ENCODE measurements at places on chromosomes 12 and 14.

- no peak for DNase-seq
Observed at GRCh38 chr12:113310489-113310888, 24.4 kb downstream of the SLC8B1 start.

GRCh38 chr14:50086321-50086711, 30.1 kb downstream of the VCPKMT start:
- DNase-seq, result no peak

GRCh38 chr12:119373001-119373400, 38.5 kb downstream of the CCDC60 start:
- DNase-seq, result no peak

DNA sequence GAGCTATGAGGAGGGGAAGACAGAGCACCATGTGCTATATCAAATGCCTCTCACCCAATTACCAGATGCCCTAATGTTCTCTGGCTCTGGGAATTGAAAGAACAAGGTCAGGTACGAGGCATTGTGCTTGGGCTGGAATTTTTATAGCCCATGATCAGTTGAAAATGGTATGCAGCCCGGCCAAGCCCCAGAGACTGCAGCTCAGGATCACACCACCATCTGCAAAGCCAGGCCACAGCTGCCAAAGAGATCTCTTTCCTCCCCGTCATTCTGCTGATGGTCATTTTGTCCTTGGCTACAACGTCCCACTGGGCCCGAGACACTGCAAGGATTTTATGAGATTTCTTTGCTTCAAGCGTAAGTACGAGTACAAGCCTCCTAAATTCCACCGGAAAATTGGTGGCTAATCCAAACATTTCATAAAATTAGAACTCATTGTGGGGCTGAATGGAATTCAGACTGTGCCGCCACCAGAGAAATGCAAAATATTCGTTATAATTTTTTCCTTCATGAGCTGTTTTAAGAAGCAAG, 15.1 kb downstream of the NUAK1 start:
- DNase-seq, result no peak

GRCh38 chr12:122097927-122098756, 19.6 kb downstream of the MLXIP start:
- DNase-seq, result no peak

DNA sequence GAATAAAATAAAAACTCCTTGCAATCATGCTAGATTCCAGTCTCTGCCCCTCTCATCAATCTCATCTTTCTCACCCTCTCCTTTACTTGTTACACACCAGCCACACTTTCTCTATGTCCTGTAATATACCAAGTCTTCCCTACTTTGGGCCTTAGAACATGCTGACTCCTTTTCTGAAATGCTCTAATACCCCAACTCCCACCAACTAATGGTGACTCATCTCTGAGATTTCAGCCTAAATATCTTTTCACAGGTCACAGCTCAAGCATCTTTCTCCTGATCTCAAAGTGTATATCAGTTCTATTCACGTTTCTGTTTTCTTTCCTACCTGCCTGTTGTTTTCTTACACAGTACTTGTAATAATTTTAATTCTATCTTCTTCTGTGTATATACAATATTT, 378.9 kb upstream of the PRICKLE1 start:
- DNase-seq, result no peak

DNA sequence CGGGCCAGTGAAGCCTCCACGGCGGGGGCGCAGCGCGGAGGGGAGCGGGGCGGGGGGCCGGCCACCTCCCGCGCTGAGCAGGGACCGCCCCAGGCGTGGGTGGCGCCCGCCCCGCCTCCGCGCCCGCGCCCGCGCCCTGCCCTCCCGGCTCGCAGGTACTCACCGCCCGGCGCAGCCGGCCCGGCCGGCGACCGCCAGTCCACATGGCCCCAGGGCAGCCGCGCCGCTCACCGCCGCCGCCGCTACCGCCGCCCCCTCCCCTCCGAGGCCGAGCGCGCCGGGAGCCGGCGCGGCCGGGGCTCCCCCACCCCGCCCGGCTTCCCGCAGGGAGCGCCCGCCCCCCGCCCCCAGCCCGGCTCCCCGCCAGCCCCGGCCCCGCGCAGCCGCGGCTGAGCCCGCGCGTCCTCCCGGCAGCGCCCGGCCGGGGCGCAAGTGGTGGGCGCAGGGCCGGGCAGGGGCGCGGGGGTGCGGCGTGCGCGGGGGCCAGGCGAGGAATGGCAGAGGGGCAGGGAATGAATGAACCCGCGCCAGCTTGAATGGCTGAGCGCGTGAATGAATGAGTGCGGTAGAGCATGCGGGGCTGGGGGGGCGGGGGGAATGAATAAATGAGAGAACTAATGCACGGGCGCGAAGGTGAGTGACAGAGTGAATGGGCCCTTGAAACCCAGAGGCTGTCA, at the start of gene BEGAIN:
TSS of gene BEGAIN (minus strand) at position 332 of the 677 bp plus-strand sequence. CDS start at position 205, 127 bp downstream.
- no peak for DNase-seq

DNA sequence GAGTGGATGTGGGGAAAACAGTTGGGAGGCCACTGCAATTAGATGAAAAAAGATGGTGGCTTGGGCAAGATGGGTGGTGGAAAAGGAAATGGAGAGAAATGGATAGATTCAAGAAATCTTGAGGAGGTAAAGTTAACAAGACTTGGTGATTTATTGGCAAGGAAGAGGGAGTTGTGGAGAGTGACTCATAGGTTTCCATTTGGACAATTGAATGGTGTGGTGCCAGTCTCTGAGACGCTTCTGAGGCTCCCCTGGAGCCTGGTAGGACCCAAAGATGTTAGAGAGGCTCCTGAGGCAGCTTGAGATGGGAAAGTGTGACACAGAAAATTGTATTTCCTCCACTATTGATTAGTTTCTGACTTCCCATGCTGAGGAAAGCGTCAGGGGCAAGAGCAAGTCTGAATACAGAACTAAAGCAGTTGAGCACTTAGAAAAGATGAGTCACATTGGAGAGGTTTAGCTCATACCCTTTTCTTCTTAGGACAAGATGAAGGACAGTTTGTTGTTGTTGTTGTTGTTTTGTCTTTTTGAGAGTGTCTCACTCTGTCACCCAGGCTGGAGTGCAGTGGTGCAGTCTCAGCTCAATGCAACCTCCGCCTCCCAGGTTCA, 4.5 kb downstream of the PRPF40B start:
- no peak for DNase-seq

DNA sequence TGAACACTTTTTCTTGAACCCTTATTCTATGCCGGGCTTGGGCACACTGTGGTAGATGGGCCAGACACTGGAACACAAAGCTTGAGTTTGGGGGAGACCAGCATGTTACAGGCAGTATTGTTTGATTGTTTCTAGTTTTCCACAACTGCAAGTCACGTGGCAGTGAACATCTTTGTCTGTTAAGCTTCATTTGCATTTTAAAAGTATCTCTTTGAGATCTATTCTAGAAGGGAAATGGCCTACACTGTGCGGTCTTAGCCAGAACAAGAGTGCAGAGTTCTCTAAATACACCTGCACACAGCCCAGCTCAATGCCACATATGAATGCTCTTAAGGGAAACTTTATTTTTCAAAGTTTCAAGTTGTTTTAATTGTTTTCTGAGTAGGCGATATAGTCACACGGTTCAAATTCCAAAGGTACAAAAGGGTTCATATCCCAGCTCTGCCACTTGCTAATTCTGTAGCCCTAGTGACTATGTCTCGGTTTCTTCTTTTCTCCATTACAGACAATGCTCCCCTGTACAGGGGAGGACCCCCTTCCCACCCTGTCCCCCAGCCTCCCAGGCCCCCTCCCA, 24.9 kb downstream of the RIN3 start:
- DNase-seq, result no peak

DNA sequence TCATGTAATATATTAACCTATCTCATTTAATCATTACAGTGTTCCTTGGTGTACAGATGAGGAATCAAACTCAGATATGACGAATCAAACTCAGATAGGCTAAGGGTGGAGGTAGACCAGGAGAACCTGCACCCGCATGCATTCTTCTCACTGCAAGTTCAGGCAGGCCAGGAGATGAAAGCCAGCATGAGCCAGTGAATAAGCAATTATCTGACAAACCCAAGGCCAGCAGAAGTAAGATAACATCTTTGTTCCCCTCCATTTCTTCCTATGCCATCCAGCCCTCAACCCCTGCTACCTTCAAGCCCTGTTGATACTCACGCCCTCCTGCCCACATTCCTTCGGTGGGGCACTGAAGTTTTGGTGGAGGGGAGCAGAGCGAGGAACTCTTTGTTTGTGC, 152.2 kb downstream of the ETV6 start:
- DNase-seq, result no peak

GRCh38 chr14:104706733-104707607, 17.1 kb upstream of the ADSS1 start:
- DNase-seq, result no peak

DNA sequence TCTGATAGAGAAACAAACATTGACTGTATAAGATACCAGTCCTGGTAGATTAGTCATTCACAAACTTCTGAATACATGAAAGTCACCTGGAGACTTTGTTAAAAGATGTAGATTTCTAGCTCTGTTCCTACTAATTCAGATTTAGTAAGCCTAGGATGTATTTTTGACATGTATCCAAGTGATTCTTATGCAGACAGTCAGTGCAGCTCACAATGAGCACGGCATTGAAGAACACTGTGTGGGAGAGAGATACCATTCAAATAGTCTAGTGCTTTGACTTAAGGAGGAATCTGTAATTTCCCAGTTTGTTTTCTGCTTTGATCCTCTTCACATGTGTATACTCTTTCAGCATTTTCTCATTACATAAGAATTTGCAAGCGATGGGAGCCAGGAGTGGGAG, 68.7 kb upstream of the STXBP6 start:
- no peak for DNase-seq

DNA sequence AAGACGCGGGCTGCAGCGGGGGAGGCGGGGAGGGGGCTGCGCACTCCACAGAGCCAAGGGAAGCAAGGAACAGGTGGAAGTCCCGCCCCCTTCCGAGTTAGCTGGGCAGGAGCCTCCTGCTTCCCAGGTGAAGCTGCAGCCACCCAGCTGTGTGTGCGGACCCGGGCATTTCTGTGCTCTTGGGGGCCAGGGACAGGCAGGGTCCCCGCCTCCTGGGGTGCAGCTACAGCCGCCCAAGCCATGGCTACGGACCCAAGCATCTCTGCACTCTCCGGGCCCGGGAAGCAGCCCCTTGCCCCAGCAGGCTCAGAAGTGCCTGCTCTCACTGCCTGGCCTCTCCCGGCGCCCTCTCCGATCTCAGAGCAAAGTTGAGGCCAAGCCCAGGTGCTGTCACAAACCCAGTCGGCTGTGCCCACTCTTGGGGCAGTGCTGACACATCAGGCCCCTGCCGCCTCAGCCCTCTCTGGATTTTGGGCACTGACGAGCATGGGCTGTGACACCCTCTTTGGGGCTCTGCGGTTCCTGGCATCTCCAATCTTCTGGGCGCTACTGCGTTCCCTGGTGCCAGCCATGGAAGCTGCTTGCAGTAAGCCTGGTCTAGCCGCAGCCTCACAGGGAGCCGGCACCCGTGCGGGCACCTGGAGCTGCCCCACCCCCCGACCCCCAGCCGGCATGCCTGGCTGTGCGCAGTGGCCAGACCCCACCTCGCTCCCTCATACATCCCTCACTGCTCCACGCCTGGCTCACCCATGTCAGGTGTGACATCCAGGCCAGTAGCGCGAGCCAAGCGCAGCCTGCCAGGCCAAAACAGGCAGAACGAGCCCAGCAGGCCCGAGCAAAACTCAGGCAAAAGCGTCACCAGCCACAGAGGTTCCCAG, 8.5 kb upstream of the MGAT4C start:
- no peak for DNase-seq

DNA sequence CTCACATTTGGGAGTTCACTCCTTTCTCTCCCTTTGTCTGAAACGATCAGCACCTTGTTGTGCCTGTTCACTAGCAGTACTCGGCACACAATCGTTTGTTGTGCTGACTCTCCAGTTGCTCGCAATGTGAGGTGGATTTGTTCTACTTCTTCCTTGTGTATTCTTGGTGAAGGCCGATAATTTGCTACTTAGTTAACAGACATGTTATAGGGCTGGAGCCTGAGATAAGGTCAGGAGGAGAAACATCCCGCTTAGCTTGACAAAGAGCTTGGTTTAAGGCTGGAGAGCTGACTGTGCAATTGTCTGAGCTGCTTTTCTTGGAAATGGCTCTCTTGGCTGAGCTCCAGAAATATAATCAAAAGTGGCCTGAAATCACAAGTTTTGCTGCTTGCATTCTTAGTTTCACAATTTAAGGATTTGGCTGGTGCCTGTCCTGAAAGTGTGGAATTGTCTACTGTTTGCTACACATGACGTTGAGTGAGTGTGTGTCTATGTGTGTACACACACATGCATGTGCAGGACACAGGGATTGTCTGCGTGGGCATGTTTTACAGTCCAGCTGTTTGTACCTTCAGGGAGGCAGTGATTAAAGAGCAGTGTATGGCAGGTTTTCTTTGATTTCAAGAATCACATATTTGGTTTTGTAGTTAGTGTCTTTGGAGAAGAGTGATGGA, 77.7 kb downstream of the ARF6 start:
- DNase-seq, result no peak

DNA sequence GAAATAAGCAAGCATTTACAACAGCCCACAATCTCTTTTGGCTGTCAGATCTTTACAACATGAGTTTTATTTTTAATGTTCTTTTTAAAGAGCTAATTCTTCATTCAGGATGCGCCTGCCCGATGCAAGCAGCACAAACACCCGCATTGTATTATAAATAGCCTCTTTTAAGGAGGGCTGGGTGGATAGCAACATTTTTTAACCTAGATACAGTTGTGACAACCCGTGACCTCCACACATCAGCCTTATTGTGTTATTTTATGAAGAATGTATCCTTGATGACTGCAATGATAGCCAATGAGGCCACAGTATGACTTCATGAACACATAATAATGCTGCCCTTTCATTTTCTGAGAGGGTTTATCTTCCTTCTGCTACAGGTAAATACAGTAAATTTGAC, 173.7 kb downstream of the FOXN3 start:
- no peak for DNase-seq
